Breast epithelium (tissue), 4 donors: ENCODE measurements at places on chromosomes 5 and 9. TPM values are rescaled to one million over a fixed set of nuclear protein-coding genes. Genes with fewer than 3 reads are reported as not detected.
A peak's percentile ranks its signal among the peaks of the same experiment; 100 is the strongest.

MELK gene
- 0.59 TPM for total RNA-seq

DNA sequence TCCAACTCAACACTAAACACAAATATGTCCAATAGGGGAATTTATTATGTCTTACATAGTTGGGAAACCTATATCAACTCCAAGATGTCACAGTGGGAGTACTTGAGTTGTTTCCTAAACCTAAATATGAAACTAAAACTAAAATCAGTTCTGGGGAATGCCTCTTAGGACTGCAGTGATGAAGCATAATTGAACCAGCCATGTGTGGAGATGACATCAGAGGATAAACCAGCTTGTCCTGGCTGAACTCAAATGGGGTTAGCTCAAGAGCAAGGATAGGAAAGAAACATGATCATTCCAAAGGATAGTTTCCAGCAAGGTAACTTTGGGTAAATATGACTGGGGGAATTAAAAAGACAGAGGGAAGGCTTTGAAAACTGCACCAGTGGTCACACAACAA, 88.9 kb upstream of the PLPPR1 start:
- no peak for DNase-seq
- H3K36me3 ChIP-seq = no peaks in the 10 kb centered on the region
- no peaks in the 10 kb centered on the region for H3K27me3 ChIP-seq
- H3K4me3 ChIP-seq = no peak overlapping the region

LMX1B gene
- total RNA-seq = 0.16 TPM

DNA sequence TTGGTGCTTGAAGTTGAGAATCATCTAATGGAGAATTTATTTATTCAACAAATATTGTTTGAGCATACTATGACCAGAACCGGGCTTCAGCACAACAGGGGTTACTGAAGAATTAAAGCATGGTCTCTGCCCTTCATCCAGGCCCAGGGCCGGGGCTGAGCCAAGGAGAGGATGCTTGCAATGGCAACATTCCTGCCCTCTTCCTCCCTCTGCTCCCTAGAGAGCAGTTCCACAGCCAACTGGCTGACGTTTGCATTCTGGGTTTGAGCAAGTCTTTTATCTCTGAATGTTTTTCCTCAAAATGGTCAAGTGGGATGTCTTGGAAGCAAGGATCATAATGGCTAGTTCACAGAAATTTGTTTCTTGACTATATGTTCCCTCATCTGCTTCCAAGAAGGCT, 80.7 kb downstream of the GLDC start:
- no peaks in the 10 kb centered on the region for H3K27me3 ChIP-seq
- no peaks in the 10 kb centered on the region for H3K36me3 ChIP-seq
- no peaks in the 10 kb centered on the region for H3K4me1 ChIP-seq
- H3K4me3 ChIP-seq = no peak overlapping the region

DNA sequence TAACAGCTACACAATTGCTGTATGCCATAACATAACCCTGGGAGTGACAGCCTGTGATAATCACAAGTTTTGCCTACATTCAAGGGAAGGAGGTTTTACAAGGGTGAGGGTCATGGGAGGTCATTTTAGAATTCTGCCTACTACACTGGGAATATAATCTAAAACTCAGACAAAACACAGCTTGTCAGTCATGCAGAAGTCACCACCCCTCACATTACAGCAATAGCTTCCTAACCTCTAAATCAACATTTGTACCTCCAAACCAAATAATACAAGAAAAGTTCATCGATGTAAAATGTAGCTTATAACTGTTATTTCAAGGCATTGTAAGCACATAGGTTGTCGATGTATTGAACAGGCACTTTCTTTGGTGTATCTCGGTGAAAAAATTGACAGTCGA, 139.0 kb downstream of the FAM114A2 start:
- H3K4me3 ChIP-seq = no peak overlapping the region
- no peaks in the 10 kb centered on the region for H3K4me1 ChIP-seq
- H3K27me3 ChIP-seq = no peaks in the 10 kb centered on the region
- peak overlapping the region; percentile 43 for H3K27ac ChIP-seq
- no peak for DNase-seq
- no peaks in the 10 kb centered on the region for H3K36me3 ChIP-seq

SLC6A19 gene
- not detected for total RNA-seq
